ENCODE measurements at places on chromosomes 5 and 9.

- no peak for DNase-seq
These were observed 36.9 kb downstream of the G3BP1 start for GRCh38 chr5:151808451-151809169.

GRCh38 chr9:101566904-101567724 is 27.7 kb downstream of the PPP3R2 start:
- DNase-seq = no peak

GRCh38 chr5:141867651-141868050 is 10.6 kb downstream of the PCDH1 start:
- no peak for DNase-seq

DNA sequence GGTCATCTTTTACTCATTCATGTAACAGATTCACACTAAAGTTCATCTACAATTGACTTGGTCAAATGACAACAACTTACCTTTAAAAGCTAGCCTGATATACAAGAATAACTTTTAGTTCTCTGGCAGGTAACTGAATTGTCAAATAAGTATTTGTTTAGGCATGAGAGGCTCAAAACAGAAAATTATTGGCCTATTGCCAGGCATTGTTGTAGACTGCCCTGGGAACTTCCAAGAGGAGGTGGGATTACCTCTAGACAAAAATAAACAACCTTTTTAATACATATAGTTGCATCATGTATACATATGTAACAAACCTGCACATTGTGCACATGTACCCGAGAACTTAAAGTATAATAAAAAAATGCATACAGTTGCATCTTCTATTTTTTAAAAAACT is 18.2 kb upstream of the SLCO4C1 start:
- DNase-seq = no peak

GRCh38 chr9:135584934-135585333 is 23.4 kb downstream of the PAEP start:
- no peak for DNase-seq

GRCh38 chr5:134568337-134568700 is 42.8 kb downstream of the JADE2 start:
- no peak for DNase-seq

GRCh38 chr9:76730801-76731200 is 33.4 kb upstream of the PCA3 start:
- no peak for DNase-seq

- DNase-seq = no peak
These were observed 444.0 kb upstream of the ZNF608 start for GRCh38 chr5:125190232-125191087.

DNA sequence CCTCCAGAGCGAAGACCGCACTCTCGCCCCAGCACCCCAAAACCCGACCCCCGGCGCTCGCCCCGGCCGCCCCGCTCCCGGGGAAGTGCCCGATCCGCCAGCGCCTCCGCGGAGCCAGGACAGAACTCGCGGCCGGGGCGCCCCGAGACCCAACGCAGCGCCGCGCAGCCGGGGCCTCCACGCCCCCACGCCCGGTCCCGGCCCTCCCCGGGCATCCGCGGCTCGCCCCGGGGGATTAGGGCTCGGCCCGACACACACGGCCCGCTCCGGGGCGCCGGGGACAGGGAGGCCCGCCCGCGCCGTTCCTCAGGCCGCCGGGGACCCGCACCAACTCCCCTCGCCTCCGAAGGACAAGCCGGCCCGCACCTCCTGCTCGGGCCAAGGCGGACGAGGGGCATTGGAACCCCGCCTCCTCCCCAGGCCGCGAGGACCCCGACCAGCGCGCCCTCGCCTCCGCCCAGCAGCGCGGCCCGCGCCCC is 544 bp downstream of the FNBP1 start:
- no peak for DNase-seq

DNA sequence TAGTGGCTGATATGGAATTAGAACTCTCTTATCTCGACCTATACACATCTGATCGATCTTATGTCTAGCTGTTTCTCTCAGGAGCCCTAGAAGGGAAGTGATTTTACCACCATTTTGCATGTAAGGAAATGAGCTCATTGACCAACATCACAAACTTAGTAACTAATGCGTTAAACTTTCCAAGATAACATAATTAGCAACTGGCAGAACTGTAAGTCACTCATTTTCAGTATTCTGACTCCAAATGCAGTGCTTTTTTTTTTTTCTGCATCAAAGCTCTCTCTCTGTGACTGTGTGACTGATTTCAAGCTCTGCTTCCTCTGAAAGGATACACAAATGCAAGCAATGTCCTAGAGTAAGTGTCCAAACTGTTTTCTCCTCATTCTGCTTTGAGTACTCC is 68.1 kb upstream of the FBXL7 start:
- DNase-seq = no peak

DNA sequence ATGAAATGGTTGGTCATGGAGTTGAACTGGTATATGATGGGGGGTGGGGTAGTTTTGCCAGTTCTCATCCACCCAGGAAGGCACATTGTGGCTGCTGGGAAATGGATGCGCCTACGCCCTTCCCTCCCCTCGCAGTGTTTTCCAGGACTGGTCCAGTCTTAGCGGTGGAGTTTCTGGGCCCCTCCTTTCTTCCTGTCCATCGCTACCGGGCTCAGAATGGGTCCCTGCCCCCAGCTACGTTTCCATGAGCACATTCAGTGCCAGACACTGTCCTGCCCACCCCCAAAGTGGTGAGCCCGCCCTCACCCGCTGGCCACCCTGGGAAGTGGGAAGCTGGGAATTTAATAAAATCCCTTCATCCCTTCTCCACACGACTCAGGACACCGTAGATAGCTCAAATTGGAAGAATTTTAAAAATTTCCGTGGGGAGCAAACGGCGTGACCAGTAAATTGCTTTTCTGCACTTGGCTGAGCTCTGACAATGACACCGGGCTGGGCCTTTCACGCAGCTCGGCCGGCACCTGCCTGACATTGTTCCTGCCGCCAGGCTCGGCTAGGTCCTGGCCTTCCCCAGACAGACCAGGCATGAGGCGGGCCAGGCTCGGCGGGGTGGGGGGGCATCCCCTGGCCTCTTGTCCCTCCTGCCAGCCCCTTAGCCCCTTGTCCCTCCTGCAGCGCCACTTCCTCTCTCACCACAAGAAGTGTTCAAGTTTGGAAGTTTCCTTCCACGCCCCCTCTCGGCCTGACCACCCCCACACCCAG is 3.6 kb downstream of the FGF18 start:
- no peak for DNase-seq

DNA sequence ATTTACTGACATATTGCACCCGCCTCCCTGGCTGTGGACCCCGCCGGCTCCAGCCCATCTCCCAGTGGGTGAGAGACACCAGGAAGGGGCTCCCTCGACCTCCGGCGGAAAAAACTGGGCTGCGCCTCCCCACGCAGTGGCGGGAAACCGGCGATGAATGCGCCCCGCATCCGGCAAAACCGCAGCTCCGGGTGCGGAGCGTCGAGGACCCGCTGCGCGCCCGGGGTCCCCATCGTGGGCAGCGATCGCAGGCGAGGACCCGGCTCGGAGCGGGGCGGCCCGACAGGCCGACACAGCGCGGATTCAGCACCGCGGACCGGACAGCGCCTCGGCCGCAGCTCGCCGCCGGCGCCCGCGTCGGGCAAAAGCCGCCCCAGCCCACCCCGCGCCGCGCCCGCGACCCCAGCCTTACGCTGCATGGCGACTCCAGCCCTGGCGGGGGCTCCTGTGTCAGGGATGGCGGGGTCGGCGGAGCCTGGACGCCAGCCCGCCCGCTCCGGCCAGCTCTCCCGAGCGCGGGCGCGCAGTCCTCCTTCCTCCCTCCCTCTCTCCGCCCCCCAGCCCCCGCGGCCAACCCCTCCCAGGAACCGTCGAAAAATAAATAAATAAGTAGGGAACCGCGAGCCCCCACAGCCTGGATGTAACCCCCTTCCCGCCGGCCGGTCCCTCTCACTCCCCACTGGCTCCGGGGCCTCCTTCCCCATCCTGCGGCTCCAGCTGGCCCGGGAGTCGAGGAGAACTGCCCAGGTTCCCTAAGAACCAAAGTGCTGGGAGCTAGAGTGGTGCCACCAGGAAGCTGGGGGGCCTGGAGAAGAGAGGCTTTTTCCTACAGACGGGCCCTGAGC is 3.1 kb downstream of the LHX3 start:
- no peak for DNase-seq

GRCh38 chr5:149407323-149408251 is 28.5 kb upstream of the IL17B start:
- DNase-seq = no peak

DNA sequence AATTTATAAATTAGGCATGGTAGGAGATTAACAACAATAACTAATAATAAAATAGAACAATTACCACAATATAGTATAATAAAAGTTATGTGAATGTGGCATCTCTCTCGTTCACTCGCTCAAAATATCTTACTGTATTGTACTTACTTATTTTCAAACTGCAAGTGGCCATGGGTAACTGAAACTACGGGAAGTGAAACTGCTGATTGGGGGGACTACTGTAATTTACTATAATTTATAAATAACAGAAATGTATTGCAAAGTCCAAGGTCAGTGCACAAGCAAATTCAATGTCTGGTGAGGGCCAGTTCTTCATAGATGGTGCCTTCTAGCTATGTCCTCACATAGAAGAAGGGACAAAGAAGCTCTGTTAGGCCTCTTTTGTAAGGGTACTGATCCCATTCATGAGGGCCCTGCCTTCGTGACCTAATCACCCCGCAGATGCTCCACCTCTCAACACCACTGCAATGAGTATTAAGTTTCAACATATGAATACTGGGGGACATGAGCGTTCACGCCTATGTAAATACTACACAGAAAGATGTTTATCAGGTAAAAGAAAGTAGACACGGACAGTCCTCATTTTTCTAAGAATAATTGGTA is 39.0 kb downstream of the KCNIP1 start:
- DNase-seq = no peak

DNA sequence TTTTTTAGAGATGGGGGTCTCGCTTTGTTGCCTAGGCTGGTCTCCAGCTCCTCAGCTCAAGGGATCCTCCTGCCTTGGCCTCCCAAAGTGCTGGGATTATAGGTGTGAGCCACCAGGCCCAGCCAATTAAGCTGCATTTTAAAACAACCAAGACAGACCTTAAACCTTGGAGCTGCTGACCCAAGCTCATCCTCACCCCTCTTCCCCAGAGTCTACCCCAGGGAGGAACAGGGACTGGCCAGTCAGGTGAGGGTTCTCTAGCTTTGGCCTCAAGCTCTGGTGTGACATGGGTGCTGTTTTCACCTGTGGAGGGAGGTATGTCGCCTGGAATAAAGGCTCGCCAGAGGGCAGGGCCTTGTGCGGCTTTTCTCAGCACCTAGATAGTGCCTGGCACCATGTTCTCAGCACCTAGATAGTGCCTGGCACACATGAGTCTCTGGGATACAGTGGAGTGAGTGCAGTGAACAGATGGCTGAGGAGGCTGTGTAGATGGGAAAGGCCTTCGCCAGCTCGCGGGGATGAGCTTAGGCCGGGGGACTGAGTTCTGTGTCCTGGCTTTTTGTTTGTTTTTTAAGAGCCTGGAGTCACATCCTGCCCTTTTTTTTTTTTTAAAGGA is 7.4 kb downstream of the CDK9 start:
- DNase-seq = no peak

DNA sequence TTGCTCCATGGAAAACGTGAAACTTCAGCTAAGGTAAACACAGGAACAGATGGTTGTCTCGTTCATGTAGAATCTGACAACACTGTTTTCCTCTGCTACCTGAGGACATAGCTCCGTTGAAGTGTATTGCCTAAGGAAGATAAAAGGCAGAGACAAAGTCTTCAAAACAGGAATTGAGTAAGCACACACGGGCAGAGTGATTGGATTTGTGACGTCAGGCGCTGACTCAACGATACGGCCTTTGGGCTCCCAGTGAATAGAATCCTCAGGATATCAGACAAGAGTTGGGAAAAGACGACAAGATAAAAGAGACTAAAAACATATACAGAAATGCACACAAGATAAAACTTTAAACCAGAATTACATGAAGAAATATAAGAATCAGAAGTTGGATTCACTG is 787.1 kb upstream of the CTNND2 start:
- no peak for DNase-seq

DNA sequence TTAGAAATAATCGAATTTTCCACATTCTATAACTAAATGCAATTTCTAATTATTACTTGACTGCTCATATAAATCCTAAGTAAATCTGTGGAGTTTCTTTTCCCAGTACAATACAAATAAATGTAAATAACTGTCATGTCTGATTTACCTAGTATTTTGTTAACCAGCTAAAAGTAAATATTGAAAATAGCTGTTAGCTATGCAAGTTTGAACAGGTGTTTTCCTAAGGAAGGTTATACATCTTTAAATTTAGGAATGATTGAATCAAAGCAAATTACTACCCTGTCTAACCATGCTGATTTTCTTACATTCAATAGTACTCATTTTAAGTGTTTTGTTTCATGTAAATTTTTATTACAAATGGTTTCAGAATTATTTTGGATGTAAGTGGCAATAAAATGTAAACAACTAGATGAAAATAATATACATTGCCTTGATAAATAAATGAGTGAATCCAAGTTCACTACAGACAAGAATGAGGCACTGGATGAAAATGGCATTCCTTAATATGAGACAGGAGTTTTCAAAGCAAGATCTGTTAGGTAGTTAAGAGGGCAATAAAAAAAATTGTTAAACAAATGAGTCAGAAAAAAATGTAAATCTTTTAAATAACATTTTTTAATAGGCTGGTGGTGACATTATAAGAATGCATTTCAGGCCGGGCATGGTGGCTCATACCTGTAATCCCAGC is 15.8 kb downstream of the MCIDAS start:
- DNase-seq = no peak

- DNase-seq = no peak
These were observed 39.7 kb downstream of the PAM start for GRCh38 chr5:102794677-102795331.

GRCh38 chr5:167732499-167732898 is 558.9 kb upstream of the WWC1 start:
- DNase-seq = no peak

- no peak for DNase-seq
These were observed 5.4 kb downstream of the RAD17 start for GRCh38 chr5:69374911-69375446.

DNA sequence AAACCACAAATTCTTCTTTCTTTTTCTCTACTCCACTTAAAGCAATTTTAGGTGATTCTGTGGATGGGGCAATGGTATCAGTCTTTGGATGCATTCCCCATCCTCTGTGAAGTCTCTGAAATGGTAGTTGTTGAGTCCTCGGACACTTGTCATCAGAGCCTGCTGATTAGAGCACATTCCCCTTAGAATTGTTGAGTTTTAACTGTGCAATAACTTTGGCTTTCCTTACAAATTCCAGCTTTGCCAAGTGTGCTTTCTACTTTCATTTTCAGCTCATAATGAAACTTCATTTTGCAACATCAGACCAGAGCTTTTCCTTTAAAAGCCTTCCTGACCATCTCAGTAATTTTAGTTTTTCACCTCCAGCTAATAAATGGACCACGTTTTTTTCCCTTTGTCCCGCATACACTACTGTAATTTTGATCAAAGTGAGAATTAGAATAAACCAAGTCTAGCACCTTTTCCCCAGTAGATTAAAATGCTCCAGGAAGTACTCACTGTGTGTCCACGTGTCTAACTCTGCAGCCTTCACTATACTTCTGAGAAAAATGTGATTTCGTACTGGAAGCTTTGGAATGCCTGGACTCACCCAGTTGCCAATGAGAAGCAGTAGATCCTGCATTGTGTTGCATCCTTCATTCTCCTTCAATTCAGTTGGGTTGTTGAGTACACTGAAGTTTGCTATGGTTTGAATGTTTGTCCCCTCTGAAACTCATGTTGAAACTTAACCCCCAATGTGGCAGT is 135.6 kb downstream of the NTRK2 start:
- DNase-seq = no peak

- no peak for DNase-seq
These were observed 89.6 kb upstream of the BASP1 start for GRCh38 chr5:17127743-17128231.
